Erythroblast (primary cell): ENCODE measurements at places on chromosomes 2 and 18.

- no peak for DNase-seq
These were observed 256.3 kb upstream of the MYT1L start for GRCh38 chr2:2587354-2587753.

GRCh38 chr2:9889812-9890261 is 46.6 kb downstream of the TAF1B start:
- no peak for DNase-seq

DNA sequence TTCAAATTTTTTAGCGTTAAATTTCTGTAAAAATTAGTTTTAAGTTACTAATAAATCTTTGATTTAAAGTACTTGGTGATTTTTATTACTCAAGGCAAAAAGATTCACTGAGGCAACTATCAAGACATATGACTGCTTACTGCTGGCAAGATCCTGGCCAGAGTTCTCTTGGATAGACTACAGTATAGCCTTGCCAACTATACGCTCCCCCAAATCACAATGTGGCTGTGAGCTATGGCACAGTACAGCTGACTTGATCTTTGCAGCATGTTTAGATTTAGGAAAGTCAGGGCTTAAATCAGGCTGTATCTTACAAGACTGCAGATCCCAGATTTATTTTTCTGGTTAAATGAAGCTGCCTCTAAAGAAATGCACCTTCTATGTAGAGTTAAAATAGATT is 26.5 kb downstream of the MSTN start:
- DNase-seq: no peak

- no peak for DNase-seq
These were observed 58.1 kb downstream of the INPP4A start for GRCh38 chr2:98502556-98503335.
